ENCODE measurements at places on chromosomes 7 and 10. TPM values are rescaled to one million over a fixed set of nuclear protein-coding genes. Genes with fewer than 3 reads are reported as not detected.

GRCh38 chr7:79713276-79713675 lies 259.8 kb upstream of the MAGI2 start:
- no peak for DNase-seq

DNA sequence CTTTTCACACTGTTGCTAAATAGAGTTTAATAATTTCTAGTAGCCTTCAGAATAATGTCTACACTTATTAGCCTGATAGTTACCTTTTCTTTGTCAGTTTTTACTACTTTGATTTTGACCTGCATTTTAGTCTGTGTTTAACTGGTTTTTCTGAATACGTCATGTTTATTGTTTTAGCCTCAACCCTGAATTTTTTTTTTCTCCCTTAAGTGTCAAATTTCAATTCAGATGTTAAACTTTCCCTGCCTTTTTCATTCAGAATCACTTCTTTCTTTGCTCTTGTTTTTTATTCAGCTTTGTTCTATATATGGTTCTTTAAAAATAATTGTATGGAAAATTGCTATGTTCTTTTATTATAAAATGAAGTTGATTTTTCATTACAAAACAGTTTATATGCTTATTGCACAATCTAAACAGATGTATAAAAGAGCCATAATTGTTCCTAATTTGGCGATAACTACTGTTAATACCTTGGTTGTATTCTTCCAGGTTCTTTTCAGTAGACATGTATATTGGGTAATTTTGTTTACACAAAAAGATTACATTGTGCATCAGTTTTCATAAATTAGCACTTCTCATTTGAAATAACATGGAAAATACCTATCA lies 159.7 kb downstream of the ADK start:
- no peak for DNase-seq

- DNase-seq: no peak
Measured at GRCh38 chr7:49308787-49309186, 384.4 kb downstream of the CDC14C start.

Gene PRSS37
- not detected for polyA plus RNA-seq

Gene C10orf53
- 0.13 TPM for polyA plus RNA-seq

Measured in right renal cortex interstitium (tissue), 3 donors.